ENCODE measurements at places on chromosomes 11 and 22. TPM values are rescaled to one million over a fixed set of nuclear protein-coding genes. Genes with fewer than 3 reads are reported as not detected.

DNA sequence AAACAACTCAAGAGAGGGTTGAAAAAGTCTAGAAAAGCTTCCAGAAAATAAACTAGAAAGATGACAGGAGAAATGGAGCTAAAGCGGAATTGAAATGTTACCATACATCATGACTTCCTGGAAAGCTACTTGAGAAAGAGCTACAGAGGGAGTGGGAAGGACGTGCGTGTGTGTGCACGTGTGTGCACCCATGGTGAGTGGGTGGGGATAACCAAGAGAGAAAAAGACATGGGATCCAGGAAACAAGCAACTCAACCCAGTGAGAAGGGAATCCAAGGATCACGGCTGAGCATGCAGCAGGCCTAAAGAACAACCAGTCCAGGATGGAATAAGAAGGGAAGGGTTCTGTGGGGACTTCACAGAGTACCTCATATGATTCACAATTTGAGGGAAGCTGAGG lies 21.6 kb downstream of the APOL1 start:
- no peak for DNase-seq

DNA sequence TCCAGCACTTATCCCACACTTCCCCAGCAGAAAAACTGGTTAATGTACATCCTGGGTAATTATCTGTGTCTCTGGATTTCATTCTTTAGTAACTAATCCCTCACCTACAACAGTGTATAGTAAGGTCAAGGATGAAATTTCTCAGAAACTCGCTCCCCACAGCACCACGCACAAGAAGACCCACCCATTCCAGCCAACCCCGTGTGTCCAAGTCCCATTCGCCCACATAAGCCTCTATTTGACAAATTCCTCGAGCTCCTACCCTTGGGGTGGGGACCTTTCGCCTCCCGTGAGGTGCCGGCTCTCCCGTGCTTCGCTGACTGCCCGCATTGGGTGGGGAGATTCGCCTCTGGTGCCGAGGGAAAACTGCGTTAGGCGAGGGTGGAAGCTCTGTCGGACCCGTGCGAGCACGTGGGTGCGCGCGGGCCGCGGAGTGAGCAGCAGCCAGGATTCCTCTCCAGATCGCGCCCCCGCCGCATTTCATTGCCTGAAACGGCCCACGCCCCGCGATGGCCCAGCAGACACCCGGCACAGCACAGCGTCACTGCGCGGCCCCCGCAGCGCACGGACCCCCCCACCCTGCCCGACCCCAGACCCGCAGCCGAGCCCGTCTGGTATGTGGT lies 866 bp downstream of the EXPH5 start:
- no peak for DNase-seq

GRCh38 chr11:46560300-46560991 lies 33.4 kb downstream of the AMBRA1 start:
- peak; percentile 70 for DNase-seq

DNA sequence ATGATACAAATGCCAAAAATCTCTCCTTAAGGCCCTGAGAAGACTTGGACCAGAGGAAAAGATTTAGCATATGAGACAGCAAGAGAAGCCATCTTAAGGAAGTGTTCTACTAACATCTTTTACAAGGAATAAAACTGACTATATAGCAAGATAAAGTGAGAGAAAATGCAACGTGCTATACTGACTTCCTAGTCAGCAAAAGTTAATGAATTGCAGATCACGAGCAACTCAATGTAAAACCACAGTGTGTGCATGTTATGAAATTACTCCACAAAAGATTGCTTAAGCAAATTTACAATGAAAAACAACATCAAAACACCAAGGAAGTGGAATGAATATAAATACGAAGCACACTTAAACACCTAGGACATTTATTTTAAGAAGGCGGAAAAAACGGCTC lies 187.5 kb downstream of the CADM1 start:
- no peak for DNase-seq

DNA sequence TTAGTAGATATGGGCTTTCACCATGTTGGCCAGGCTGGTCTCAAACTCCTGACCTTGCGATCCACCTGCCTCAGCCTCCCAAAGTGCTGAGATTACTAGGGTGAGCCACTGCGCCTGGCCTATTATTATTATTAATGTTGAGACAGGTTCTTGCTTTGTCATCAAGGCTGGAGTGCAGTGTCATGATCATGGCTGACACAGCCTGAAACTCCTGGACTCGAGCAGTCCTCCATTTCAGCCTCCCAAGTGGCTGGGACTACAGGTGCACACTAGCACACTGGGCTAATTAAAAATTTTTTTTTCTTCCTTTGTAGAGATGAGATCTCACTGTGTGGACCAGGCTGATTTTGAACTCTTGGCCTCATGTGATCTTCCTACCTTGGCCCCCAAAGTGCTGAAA lies 102.0 kb downstream of the STIM1 start:
- DNase-seq, result no peak

DNA sequence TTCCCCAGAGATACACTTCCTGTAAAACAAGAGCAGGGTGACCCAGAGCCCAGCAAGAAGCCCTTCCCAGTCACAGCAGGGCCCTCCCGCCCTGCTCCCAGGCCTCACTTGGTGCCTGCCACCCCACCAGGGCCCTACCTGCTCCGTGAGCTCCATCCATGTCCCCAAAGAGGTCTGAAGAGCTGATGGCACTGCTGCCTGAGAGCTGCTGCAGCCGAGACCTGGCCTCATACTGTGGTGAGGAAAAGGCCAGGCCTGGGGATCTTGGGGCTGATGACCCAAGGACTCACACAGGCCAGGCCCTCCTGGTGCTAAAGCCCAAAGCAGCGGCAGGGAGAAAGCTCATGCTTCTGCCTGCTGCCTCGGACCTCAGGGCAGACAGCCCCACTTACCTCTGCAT lies 10.3 kb downstream of the ARFGAP2 start:
- no peak for DNase-seq

DNA sequence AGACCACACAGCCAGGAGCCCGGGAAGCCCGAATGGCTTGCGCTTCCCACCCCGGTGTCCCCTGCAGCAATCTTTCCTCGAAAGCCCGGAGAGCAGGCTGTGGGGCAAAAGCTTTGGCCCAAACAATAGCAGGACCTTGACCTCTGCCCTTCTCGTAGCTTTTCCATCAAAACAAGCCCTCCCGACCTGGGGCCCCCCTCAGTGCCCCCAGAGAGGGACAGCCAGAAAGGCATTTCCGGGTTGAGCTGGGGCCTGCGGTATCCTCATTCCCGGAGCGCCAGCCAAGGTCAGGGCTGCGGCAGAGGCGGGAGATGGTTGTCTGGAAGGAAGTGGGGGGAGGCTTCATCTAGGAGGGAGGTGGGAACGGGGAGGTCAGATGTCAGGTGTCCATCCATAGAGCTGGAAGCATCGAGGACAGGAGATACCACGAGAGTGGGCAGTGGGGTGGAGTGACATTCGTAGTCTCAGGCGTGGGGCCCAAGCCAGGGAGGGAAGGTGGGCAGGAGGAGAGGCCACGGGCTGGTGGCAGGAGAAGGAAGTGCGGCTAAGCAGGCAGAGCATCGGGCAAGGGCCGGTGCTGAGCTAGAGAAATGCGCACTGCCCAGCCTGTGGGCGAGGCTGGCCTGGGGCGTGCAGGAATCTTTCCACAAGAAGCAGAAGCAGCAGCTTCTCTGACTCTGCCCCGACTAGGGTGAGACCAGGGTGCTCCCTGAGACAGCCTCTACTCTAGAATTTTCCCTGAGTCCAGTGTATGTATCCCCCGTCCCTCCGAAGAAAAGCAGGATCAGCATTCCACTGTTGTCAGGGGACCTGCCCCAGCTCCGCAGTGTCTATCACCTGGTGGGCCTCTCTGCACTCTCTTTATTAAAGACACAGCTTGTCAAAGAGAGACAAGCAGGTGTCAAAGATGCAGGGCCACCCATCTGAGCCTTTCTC lies 14.3 kb downstream of the PDGFB start:
- DNase-seq, result no peak

GRCh38 chr11:44760917-44761550 lies 34.3 kb downstream of the TSPAN18 start:
- peak; percentile 53 for DNase-seq

- no peak for DNase-seq
These were observed 99.8 kb upstream of the ALX4 start for GRCh38 chr11:44409558-44410236.

DNA sequence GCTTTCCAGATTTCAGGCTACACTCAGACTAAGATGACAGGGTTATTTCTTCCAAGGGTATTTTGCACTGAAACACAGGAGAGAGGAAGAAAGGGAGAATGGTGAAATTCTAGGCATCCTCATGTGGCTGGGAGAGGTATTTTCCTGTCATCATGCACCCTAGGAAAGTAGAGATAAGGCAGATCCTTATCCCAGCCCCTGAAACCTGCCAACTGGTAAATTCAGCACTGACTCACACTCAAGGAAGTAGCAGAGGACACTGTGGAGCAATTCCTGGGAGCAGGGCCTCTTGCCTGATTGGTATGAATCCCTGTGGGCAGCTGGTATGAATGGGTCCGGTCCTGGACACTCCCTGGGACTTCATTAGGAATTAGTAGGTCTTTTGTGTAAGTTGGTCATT lies 37.6 kb upstream of the SLC5A1 start:
- DNase-seq, result no peak

Gene DMC1
- 3.8 TPM for total RNA-seq

Gene PRAME
- 4.9 TPM for total RNA-seq

Gene PACS1
- 60.5 TPM for total RNA-seq

Measured in Karpas-422 (cell line).